Activated CD4-positive, alpha-beta T cell treated with anti-CD3 and anti-CD28 coated beads, Interleukin-2, amount 50 U/mL, for 24 hours (primary cell): ENCODE measurements at places on chromosomes 5 and 9.
A peak's percentile ranks its signal among the peaks of the same experiment; 100 is the strongest.

GRCh38 chr5:176446884-176447590, 1.1 kb upstream of the FAF2 start:
- no peak for DNase-seq

- DNase-seq = no peak
Measured at GRCh38 chr9:1879501-1879900, 135.6 kb upstream of the SMARCA2 start.

DNA sequence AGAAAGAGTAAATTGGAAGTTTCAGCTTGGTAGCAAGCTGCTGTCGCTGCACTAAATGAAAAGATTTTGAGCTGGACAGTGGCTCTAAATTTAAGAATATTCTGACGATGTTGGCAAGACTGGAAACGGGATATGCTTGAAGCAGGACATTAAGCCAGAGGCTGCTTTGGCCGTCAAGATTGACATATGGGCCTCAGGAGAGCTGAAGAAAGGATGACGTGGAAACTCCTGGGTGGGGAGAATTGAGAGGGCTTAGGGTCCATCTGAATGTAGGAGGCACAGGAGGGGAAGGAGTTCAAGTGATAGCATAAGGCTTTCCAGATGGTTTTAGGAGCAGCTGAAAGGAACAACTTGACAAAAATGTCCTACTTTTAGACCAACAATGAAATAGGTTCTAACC, 108.9 kb downstream of the PAPPA start:
- no peak for DNase-seq

- peak; percentile 50 for DNase-seq
Measured at GRCh38 chr9:129863059-129863690, 27.9 kb downstream of the USP20 start.

GRCh38 chr5:174303035-174303434, 257.5 kb downstream of the NSG2 start:
- DNase-seq = no peak

- no peak for DNase-seq
Measured at GRCh38 chr9:96618209-96619123, 1.2 kb downstream of the CDC14B start.

GRCh38 chr5:4720831-4721230, 419.3 kb upstream of the ADAMTS16 start:
- no peak for DNase-seq

DNA sequence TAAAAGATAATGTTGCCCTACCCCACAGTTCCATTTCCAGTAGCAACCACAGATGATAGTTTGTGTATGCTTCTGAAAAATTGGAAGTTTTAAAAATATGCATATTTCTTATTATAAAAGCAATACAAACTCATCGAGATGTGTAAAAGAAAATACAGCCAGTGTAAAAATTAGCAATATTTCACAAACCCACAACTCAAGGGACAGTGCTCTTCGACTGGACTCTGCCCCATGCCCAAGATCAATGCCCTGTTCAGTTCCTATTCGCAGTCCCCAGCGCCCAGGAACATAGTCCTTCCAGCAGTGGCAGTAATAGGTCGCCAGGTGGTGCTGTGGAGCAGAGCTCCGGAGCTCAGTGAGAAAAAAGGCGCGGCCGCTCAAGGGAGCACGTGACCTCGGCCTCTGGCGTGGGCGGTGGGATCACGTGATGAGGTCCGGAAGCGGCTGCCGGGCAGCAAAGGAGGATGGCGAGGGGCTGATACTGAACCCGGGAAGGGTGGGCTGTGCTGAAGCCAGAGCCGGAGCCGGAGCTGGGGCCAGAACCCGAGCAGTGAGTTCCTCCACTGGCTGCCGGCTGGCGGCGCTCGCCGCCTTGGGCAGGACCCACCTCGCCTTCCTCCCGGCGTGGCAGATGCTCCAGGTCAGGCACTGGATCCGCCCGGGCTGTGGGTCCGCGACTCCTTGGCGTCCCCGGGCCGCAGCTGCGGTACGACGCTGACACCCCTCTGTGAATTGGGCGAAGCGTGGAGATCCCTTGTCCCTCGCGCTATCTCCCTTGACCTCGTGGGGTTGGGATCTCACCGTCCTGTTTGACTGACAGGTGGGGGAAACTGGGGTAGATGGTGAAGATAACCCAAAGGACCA, at the start of gene SLC36A1:
Gene SLC36A1 (plus strand): TSS at position 430 of the 864 bp plus-strand sequence. CDS start 11,190 bp downstream, outside the sequence.
- DNase-seq = peak; percentile 94

- DNase-seq = no peak
Measured at GRCh38 chr9:18947892-18948339, 85.1 kb downstream of the SAXO1 start.

GRCh38 chr9:130745210-130745800, 51.7 kb downstream of the EXOSC2 start:
- DNase-seq = no peak

- DNase-seq = no peak
Measured at GRCh38 chr9:13721481-13722235, 442.2 kb upstream of the MPDZ start.

DNA sequence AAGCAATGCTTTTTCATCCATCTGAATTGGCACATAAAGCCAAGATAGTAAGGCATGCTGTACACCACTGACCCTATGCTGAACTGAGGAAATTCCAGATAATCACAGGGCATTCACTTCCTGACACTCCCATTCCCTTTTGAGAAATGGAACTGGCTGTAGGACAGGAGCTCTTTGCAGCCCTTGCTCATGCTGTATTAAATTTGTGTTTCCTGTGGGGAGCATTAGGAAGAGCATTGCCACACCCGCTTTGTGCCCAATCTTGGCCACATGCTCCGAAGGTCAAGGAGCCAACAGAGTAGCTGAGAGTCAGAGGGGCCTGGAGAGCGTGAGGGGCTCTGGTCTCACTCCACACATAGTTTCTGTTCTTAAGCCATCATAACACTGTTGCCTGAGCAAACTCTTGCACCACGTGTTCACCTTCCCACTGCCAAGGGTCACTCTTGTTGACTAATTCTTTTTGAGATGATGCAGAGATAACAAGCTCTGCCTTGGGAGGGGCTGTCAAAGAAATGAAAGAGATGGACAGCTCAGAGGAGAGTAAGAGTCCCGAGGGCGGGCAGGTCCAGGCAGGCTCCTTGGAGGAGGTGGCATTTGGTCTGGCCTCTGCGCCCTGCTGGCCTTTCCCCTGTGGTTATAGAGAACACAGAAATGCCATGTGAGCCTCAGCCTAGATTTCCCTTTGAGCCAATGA, 31.7 kb upstream of the ARAP3 start:
- no peak for DNase-seq

- no peak for DNase-seq
Measured at GRCh38 chr5:16612007-16612406, 4.8 kb downstream of the RETREG1 start.

DNA sequence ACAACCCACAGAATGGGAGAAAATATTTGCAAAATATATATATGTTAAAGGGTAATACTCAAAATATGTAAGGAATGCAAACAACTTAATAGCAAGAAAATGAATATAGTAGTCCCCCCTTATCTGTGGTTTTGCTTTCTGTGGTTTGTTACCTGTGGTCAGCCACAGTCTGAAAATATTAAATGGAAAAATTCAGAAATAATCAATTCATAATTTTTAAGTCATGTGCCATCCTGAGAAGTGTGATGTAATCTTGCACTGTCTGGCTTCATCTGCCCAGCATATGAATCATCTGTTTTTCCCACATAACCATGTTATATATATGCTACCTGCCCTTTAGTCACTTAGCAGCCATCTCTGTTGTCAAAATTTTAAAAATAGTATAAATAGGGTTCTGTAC, 11.7 kb downstream of the CER1 start:
- no peak for DNase-seq
